ENCODE measurements at places on chromosomes 4 and X.
A peak's percentile ranks its signal among the peaks of the same experiment; 100 is the strongest.

- DNase-seq = no peak
Observed at GRCh38 chr4:122787940-122788339, 38.7 kb upstream of the FGF2 start.

- peak; percentile 64 for DNase-seq
Observed at GRCh38 chr4:184453365-184454160, 20.8 kb downstream of the IRF2 start.

- DNase-seq = no peak
Observed at GRCh38 chrX:63913719-63914118, 128.7 kb upstream of the ARHGEF9 start.

DNA sequence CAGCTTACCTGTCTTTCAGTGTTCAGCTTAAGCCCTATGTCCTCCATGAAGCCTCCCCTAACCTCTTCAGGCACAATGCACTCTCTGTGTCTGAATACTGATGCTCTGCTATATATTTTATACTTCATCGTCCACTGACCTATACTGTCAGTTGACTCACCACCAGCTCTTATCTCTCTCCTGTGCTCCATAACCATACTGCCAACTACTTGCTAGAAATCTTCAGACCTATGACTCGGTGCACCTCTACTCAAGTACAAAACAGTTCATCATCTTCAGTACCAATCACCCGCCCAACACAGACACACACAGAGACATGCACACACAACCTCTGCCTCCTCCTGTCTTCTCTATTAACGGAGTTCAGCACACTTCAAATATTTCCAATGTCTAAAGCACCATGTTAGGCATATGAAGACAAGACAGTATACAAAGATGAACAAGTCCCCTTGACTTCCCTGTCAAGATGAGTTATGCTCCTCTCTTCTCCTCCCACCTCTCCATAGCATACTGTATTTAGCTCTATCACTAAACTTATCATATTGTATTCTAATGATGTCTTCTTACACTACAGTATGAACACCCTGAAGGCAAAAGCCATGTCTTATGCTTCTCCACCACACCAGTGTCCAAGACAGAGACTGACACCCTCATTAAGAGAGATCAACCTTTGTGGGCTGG is 42.5 kb downstream of the ARHGEF6 start:
- no peak for DNase-seq

- no peak for DNase-seq
Observed at GRCh38 chr4:119315036-119315435, 6.9 kb downstream of the FABP2 start.

GRCh38 chrX:153564047-153564606 is 34.8 kb downstream of the CCNQ start:
- no peak for DNase-seq

- DNase-seq = no peak
Observed at GRCh38 chr4:137300776-137301175, 231.5 kb downstream of the PCDH18 start.

- no peak for DNase-seq
Observed at GRCh38 chr4:145525291-145525740, 43.7 kb downstream of the SMAD1 start.

GRCh38 chrX:155632431-155633100 is 19.8 kb upstream of the TMLHE start:
- DNase-seq = peak; percentile 42

DNA sequence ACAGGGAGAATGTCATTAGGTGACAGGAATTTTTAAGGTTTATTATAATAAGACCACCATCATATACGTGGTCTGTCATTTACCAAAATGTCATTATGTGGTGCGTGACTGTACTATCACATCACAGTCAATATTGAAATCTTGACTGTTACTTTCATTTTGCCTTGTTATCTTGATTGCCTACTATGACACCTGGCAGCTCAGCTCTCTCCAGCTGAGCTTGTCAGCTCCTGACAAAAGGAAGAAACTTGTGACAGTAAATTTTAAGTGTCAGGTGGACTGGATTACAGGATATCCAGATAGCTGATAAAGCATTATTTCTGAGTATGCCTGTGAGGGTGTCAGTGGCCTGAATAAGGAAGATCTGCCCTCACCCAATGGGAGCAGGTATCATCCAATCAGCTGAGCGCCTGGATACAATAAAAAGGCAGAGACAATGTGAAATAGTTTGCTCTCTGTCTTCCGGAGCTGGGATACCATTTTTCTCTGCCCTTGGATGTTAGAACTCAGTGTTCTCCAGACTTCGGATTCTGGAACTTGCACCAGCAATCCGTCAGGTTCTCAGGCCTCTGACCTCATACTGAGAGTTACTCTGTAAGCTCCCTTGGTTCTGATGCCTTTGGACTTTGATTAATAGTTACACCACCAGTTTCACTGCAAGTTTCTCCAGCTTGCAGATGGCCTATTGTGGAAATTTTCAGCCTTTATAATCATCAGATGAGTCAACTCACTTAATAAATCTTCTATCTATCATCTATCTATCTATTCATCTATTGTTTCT is 1454.7 kb upstream of the IGFBP7 start:
- DNase-seq = no peak
